A549 treated with ZK216348 at 1 μM for 4 hours (cell line): ENCODE measurements at places on chromosomes 2 and 18. TPM values are rescaled to one million over a fixed set of nuclear protein-coding genes. Genes with fewer than 3 reads are reported as not detected.

The SERPINB8 gene
- total RNA-seq: 7.4 to 10.5 TPM (median 10.3 TPM) in 5 replicates

The TLX2 gene
- 0.15 to 0.74 TPM (median 0.21 TPM) in 5 replicates for total RNA-seq

The PDE6D gene
- 19.6 to 25.5 TPM (median 24.0 TPM) in 5 replicates for total RNA-seq

The SLC11A1 gene
- 0.16 to 0.66 TPM (median 0.16 TPM) in 5 replicates for total RNA-seq

The RFX8 gene
- not detected in 5 replicates for total RNA-seq

The TUBA4B gene
- total RNA-seq: 0.26 to 0.33 TPM (median 0.27 TPM) in 3 of 5 replicates, not detected in the others

The HOXD1 gene
- total RNA-seq: 0.18 to 0.28 TPM (median 0.24 TPM) in 4 of 5 replicates, not detected in the other

The HOXD8 gene
- 4.5 to 6.3 TPM (median 5.7 TPM) in 5 replicates for total RNA-seq

The TEKT4 gene
- not detected in 5 replicates for total RNA-seq

The CYP27C1 gene
- 2.7 to 4.9 TPM (median 4.2 TPM) in 5 replicates for total RNA-seq

The WNT10A gene
- total RNA-seq: 0.19 to 0.31 TPM in 2 of 5 replicates, not detected in the others

The KIF5C gene
- 0.27 to 0.38 TPM (median 0.32 TPM) in 5 replicates for total RNA-seq

The MC5R gene
- not detected in 5 replicates for total RNA-seq

The HOXD13 gene
- 0.07 to 0.27 TPM (median 0.23 TPM) in 5 replicates for total RNA-seq

The CDK5R2 gene
- 2.3 to 4.7 TPM (median 3.8 TPM) in 5 replicates for total RNA-seq

The UNC80 gene
- total RNA-seq: not detected in 5 replicates

The SLC9A4 gene
- not detected in 5 replicates for total RNA-seq

The SPEG gene
- 5.1 to 10.4 TPM (median 6.9 TPM) in 5 replicates for total RNA-seq

The ATG16L1 gene
- 40.4 to 51.1 TPM (median 42.2 TPM) in 5 replicates for total RNA-seq

The HAUS1 gene
- total RNA-seq: 30.6 to 70.2 TPM (median 34.2 TPM) in 5 replicates

The SCN1A gene
- not detected in 5 replicates for total RNA-seq

The NEU4 gene
- 0.19 to 0.41 TPM (median 0.23 TPM) in 5 replicates for total RNA-seq

The FOXD4L1 gene
- total RNA-seq: 0.25 to 0.50 TPM (median 0.28 TPM) in 5 replicates

The ZNF385B gene
- not detected in 5 replicates for total RNA-seq

The CRYGA gene
- not detected in 5 replicates for total RNA-seq

The FAM228A gene
- total RNA-seq: not detected in 5 replicates

The CREG2 gene
- total RNA-seq: 7.3 to 13.6 TPM (median 12.6 TPM) in 5 replicates

The EVX2 gene
- not detected in 5 replicates for total RNA-seq

The TMEM200C gene
- total RNA-seq: not detected in 5 replicates

The BABAM2 gene
- 43.2 to 63.3 TPM (median 47.0 TPM) in 5 replicates for total RNA-seq

The SLC16A14 gene
- total RNA-seq: 0.64 to 1.0 TPM (median 0.99 TPM) in 5 replicates

The RIT2 gene
- total RNA-seq: not detected in 5 replicates

The UBXN4 gene
- total RNA-seq: 25.4 to 46.2 TPM (median 40.9 TPM) in 5 replicates

The MAP2 gene
- 0.74 to 1.5 TPM (median 1.3 TPM) in 5 replicates for total RNA-seq

The CCDC85A gene
- 0.12 to 0.28 TPM (median 0.17 TPM) in 5 replicates for total RNA-seq

The GALNT14 gene
- total RNA-seq: 37.1 to 50.5 TPM (median 47.5 TPM) in 5 replicates

The CREB1 gene
- 16.4 to 32.4 TPM (median 26.5 TPM) in 5 replicates for total RNA-seq

The DOK6 gene
- not detected in 5 replicates for total RNA-seq

The DAW1 gene
- total RNA-seq: 2.1 to 4.0 TPM (median 2.6 TPM) in 5 replicates

The SLC5A7 gene
- total RNA-seq: not detected in 5 replicates

The ARMC9 gene
- 12.9 to 21.5 TPM (median 16.3 TPM) in 5 replicates for total RNA-seq

The C18orf54 gene
- 1.7 to 4.3 TPM (median 3.3 TPM) in 5 replicates for total RNA-seq

The CACNB4 gene
- 0.06 to 0.16 TPM (median 0.07 TPM) in 3 of 5 replicates, not detected in the others for total RNA-seq

The CCDC74B gene
- 4.6 to 7.2 TPM (median 6.2 TPM) in 5 replicates for total RNA-seq

The GPAT2 gene
- not detected in 5 replicates for total RNA-seq

The EDAR gene
- 0.05 to 0.08 TPM in 2 of 5 replicates, not detected in the others for total RNA-seq

The EGR4 gene
- total RNA-seq: 0.09 to 0.43 TPM (median 0.20 TPM) in 5 replicates

The NR4A2 gene
- total RNA-seq: 1.4 to 3.8 TPM (median 2.1 TPM) in 5 replicates

The ZEB2 gene
- total RNA-seq: 3.7 to 7.4 TPM (median 6.8 TPM) in 5 replicates

The GCKR gene
- 0.28 to 0.77 TPM (median 0.36 TPM) in 4 of 5 replicates, not detected in the other for total RNA-seq

The TMEM247 gene
- total RNA-seq: not detected in 5 replicates

The PSD4 gene
- 8.0 to 12.9 TPM (median 10.9 TPM) in 5 replicates for total RNA-seq

The POTEI gene
- not detected in 5 replicates for total RNA-seq

The HSPD1 gene
- 578 to 764 TPM (median 638 TPM) in 5 replicates for total RNA-seq

The STAT4 gene
- 3.3 to 5.7 TPM (median 4.1 TPM) in 5 replicates for total RNA-seq

The ELOA2 gene
- not detected in 5 replicates for total RNA-seq

The PLA2R1 gene
- 1.9 to 2.7 TPM (median 2.4 TPM) in 5 replicates for total RNA-seq

The AP1S3 gene
- 24.7 to 51.4 TPM (median 35.4 TPM) in 5 replicates for total RNA-seq

The COL4A4 gene
- total RNA-seq: 1.1 to 3.1 TPM (median 1.5 TPM) in 5 replicates
